ENCODE measurements at places on chromosomes 7 and 10.

- DNase-seq, result no peak
These were observed 30.3 kb downstream of the C1GALT1 start for GRCh38 chr7:7212612-7213011.

- no peak for DNase-seq
These were observed 67.6 kb downstream of the DNMBP start for GRCh38 chr10:99941942-99942820.

DNA sequence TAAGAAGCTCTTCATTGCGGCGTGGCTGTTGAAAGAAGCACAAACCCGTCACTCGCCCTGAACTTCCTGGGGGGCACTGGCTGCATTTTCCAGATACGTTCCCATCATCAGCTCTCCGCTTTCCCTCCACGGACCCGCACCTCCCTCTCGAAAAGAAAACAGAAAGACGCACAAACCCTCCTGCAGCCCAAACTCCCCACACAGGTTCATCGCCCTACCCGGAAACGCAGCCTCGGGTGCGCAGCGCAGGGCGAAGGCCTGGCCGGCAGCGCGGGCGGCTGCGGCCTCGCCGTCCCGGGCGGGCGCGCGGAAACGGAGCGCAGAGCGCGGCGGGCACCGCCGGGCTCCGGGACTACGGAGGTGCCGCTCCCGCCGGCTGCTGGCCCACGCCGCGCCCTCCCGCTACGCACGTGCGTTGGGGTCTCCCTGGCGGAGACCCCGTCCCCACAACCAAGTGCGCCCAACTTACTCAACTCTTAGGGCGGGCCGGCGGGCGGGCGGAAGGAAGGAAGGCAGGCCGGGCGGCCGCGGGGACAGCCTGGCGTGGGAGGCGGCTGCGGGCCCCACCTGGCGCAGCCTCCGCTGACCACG is 822 bp downstream of the ZNF800 start:
- DNase-seq, result peak; percentile 50

- DNase-seq, result no peak
These were observed 141.9 kb downstream of the MAD1L1 start for GRCh38 chr7:2090526-2091520.

DNA sequence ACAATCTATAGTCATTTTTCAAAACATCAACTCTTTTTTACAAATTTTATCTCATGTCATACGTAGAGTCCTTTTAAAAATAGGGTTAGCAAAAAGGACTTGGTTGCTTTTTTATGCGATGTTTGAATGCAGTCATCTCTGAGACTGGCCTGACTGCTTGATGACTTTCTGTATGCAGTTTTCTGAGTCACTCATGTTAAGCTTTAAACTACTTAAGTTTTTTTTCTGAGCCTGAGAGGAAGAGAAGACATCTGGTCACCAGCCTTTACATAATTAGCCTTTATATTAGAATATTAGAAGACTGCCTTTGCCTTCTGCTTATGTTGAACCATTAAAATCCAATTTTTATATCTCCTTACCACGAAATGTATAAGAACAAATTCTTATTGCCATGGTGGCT is 834.4 kb upstream of the MBL2 start:
- no peak for DNase-seq

DNA sequence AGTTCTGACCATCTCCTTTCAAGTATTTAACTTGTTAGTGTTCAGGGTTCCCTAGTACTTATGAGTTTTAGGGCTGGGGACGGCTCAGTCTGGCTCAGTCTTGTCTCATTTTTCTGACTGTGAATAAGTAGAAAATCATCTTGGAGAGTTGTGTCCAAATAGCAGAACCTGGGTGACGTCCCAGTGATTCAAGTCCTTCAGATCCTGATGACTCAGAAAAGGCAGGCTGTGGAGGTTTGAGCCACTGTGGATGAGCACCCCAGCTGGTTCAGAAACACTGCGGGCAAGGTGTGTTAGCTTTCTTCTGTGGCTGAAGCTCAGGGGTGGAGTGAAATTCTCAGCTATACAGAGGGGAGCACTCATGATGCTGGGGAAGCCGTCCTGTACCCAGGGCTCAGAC is 154.4 kb upstream of the NPY start:
- DNase-seq, result no peak

DNA sequence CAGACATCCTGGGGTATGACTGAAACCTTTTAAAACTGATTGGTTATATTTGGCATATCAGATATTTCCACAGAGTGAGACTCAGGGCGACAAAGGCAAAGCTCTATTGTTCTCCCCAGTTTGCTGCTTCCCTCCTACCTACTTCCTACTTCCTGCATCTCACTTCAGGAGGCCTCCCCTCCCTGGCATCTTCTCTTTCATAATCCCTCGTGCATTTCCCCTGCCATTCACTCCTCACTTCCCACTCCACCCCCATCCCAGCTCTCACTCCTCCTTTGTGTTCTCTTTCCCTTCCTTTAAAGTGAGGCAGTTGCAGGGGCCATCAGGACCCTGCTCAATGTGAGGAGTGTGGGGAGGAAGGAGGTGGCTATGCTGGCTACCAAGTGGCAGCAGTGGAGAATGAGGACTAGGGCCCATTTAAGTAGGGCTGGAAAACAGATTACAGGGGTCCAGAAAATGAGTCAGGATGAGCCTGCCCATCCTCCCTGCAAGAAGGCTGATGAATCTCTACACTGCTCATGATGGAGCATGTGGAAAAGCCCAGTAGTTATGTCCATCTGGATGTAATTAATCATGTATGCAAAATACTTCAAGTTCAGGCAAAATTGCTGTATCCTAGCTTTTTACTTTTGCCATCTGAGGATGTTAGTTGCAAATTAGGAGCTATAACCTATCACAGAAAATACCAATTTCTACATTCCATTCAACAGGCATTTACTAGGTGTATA is 311.8 kb upstream of the IMMP2L start:
- no peak for DNase-seq

GRCh38 chr7:140155428-140155827 is 21.4 kb downstream of the KDM7A start:
- DNase-seq, result no peak

GRCh38 chr10:34789966-34790506 is 25.1 kb downstream of the PARD3 start:
- DNase-seq, result no peak

DNA sequence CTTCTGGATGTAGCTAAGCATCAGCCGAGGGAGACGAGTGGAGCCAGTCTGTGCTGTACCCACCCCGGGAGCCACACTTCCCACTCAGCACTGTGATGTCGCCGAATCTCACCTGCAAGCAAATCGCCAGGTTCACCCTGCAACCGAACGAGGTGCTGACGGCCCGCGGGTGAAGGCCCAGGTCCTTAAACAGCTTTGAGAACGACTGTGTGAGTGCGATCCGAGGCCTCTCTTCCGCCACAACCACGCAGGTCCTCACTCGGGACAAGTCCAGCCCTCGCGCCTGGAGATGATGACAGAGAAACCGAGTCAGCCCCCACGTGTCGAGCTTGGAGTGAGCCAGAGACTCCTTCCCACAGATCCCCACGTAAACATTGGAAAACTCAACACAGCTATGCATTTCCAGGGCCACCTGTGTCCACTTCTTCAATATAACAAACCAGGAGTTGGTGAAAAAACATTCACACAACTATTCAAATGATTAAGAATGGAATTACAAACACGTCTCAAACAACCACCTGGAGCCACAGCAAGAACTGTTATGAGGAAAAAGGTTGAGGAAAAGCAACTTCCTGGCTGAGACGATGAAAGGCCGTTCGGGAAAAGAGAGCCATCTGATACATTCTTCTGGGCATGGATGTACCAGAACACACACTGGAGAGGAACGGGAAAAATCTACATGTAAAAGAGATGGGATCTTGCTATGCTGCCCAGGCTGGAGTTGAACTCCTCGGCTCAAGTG is 191.8 kb downstream of the ZMYND11 start:
- no peak for DNase-seq

- DNase-seq, result no peak
These were observed 120.1 kb upstream of the STK17A start for GRCh38 chr7:43462836-43463235.

GRCh38 chr7:35185908-35186731 is 67.8 kb downstream of the TBX20 start:
- DNase-seq, result peak; percentile 67

DNA sequence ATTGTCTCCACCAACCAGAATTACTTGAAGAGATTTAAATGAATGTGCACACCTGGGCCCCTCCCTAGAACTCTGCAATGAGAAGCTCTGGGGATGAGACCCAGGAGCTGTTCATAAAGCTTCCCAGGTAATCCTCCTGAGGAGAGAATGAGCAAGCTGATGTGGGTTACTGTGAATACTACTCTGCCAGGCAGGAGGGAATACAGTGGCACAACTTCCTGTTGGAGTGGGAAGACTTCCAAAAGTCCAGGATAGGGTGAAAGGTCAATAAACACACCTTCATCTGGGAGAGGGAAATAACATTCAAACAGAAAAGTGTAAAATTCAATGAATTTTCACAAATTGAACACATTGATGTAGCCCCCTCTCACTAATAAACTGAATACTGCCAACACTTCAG is 351.4 kb downstream of the ABCA13 start:
- DNase-seq, result no peak

GRCh38 chr7:88262562-88262961 is 42.7 kb upstream of the SRI start:
- no peak for DNase-seq

DNA sequence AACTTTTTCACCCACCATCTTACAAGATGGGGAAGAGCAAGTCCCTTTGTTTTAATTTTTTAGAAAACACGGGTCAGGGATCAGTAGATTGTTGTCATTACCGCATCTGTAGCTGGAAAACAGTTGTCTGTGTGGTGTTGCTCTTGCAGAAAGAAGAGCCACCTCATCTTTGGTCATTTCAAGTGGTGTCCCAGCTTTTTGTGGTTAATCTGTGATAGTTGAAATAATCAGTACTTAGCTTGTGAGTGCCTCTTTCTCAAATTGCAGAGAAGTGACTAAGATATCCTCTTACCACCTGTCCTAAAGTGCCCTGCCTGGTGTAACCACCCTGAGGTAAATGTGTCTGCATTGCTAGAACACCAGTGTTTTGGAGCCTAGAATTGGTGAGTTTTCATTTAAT is 5.5 kb downstream of the PRPF18 start:
- DNase-seq, result no peak

DNA sequence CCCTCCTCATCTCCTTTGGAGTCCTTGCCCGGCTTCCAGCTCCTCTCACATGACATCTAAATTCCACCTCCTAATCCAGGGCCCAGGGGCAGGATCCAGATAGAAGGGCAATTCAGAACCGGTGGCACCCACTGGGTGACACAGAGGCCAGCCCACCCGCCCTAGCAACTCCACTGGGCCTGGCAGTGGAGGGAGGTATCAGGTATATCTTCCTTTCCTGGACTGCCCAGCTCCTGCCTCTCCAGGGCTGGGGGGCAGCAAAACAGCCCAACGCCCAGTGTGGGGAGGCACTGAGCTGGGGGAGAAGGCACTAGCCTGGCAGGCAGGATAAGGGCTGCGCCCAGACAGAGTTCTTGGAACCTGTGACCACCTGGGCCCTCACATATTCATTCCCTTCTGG is 10.4 kb upstream of the TRIM8 start:
- DNase-seq, result no peak

DNA sequence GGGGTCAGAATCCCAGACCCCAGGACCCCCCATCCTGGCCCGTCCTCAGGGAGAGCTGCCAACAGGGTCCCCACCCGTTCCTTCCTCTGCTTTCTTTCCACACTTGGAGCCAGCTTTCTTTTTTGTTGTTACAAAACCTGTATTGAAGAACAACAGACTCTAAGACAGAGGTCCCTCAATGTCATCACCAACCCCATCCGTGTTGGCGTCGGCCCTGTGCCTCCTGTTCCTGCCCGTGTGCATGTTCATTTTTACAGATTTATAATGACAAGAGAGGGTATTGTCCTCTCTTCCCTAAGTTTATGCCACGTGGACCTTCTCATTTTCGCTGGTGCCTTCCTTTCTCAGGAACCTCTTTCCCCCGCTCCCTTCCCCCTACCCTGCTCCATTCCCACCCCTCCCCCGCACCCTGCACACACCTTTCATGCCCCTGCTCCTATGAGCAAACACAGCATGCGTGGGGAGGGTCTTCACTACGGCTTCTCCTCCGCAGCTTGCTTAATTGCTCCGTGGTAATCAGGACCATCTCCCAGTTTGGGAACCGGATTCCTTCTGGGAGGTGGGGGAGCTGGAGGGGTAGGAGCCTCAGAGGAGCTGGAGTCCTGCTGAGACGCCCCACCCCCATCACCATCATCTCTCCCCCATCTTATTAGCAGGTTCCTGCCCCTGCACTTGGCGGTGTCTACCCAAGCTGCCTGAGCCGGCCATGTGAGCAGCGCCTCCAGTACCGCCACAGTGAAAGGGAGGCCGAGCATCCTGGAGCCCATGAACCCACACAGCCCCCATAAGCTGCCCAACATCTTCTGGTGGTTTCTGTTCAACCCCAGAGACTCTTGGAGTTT is 88.0 kb upstream of the INSIG1 start:
- DNase-seq, result no peak

DNA sequence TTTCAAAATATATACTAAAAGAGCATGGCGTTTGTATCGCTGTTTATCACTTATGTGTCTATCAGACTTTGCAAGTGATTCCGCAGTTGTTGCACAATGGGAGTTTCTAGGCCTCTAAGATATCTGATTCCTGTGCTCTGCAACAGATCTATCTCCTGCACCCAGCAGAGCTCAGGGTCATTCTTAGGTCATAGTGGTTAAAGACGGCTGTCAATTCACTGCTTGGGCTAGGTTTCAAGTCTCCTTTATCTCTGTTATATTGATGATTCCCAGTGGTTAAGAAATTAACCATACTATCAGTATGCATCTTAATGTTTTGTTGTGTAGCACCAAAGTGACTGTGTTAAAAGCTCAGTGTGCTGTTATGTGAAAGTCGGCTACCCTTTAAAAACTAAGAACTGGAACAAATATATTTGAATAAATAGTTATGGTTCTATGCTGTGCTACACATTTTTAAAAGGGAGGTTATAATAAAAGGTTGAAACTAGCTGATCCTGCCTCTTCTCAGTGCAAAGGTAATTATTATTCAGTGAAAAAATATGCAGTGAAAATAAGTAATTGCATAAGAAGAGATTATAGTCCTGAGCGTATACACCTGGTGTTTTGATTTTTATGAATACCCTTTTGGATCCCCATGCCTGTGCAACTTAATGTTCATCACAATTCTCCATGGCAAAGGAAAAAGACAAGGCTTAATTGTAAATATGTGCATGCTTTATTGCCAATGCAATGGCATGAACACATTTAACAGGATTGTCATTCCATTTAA is 24.0 kb downstream of the HOXA1 start:
- DNase-seq, result no peak

DNA sequence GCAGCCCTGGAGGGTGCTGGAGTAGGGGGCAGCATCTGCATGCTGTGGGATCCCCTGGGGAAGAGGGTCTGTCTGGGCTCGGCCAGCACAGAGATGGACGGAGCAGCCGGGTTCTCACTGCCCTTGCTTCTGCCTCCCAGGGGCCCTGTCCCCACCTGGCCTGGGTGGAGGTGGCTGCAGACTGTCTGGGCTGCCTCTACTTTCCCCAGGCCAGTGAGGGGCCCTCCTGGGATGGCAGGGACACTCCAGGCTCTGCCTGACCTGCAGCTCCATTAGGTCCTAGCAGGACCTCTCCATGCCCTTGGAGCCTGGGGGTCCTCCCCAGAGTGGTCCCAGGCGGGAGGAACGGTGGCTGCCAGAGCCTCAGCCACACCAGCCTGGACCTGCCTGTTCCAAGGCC is 63.7 kb downstream of the PWWP2B start:
- no peak for DNase-seq
